ENCODE measurements at places on chromosomes 16 and 17. TPM values are rescaled to one million over a fixed set of nuclear protein-coding genes. Genes with fewer than 3 reads are reported as not detected.

The TP53TG3C gene
- 0.31 TPM for total RNA-seq

The KRT15 gene
- total RNA-seq = not detected

The KRTAP9-4 gene
- total RNA-seq = not detected

The OR1A1 gene
- total RNA-seq = not detected

The NPIPA2 gene
- 0.21 TPM for total RNA-seq

The KRT40 gene
- 0.10 TPM for total RNA-seq

The GPRC5C gene
- total RNA-seq = 0.31 TPM

The TADA2A gene
- total RNA-seq = 12.0 TPM

The HEATR9 gene
- total RNA-seq = 0.63 TPM

The OR1F1 gene
- total RNA-seq = not detected

The RPTOR gene
- 29.8 TPM for total RNA-seq

The AOC2 gene
- total RNA-seq = 1.5 TPM

The PRDM7 gene
- not detected for total RNA-seq

The RNF157 gene
- total RNA-seq = 19.1 TPM

The MBTD1 gene
- 35.5 TPM for total RNA-seq

The VAC14 gene
- 25.0 TPM for total RNA-seq

The CTRL gene
- 6.3 TPM for total RNA-seq

The ARL5C gene
- not detected for total RNA-seq
